ENCODE measurements at places on chromosomes 7 and 10.

DNA sequence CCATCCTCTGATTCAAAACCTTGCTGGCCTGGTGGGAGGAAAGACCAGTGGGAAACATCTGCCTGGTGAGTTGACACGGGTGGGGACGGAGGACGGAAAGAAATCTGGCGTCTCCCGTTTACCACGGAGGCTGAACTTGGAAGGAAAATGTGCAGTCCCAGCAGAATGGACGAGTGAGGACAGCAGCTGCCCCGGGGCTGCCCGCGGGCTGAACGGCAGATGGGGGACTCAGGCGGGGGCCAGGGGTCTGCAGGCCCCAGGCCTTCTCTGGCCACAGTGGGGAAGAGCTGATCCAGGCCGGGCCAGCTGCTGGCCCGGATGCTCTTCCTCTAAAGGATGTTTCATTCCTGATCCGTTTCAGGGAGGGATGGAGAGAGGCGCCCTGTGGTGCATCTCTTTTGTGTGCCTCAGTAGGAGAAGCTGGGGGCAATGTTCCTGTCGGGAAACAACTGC is 147.5 kb upstream of the CHST15 start:
- no peak for DNase-seq

DNA sequence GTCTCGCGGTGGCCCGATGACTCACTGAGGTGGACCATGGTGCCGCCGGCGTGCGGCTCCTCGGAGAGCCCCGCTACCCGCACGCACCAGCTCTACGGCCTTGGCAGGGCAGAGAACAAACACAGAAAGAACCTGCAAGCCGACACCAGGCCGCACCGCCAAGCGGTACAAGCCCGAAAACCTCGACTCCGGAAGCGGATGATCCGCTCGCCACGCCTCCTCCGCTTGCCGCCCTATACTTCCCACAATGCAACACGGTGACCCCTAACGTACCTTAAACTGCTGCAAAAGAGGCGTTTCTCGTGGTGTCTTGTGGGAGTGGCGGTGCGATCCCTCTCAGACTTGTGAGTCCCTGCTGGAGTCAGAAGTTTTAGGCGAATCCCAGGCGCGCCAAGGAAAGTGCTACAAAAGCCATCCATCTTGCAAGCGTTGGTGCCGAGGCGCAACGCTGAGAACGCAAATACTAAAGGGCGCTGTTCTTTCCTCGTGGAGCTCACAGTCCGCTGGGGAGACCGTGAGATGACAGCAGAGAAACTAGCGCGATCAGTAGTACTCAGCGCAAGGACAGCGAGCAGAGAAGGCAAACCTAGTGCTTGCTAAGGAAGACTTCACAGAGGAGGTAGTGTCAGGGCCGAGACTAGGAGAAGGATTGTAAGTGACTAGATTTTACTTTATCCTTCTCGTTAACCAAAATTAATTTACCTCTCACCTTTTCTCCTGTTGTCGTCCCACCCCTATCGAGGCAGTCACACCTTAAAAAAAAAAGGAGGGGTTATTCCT is at the start of gene MRPS16:
Gene MRPS16 (minus strand): TSS at position 200 of the 780 bp plus-strand sequence. CDS start 162 bp downstream, at position 38.
- peak; percentile 97 for DNase-seq

DNA sequence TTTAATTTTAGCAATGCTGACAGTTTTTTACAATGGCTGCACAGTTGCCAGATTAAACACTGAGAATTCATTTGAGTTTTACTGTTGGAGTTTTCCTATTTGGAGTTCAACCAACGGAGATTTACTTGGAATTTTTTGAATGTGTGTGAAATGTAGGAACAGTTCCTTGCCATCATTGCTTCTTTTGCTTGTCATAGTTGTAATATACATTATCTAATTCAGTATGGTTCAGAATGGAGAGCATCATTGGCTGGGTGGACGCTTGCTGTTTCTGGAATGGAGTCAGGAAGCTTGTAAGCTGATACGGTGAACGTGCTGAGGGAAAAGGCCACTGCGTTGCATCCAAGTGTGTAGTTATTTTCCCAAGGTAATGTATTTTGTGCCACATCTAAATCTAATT is 404.3 kb upstream of the KLF6 start:
- DNase-seq, result no peak

DNA sequence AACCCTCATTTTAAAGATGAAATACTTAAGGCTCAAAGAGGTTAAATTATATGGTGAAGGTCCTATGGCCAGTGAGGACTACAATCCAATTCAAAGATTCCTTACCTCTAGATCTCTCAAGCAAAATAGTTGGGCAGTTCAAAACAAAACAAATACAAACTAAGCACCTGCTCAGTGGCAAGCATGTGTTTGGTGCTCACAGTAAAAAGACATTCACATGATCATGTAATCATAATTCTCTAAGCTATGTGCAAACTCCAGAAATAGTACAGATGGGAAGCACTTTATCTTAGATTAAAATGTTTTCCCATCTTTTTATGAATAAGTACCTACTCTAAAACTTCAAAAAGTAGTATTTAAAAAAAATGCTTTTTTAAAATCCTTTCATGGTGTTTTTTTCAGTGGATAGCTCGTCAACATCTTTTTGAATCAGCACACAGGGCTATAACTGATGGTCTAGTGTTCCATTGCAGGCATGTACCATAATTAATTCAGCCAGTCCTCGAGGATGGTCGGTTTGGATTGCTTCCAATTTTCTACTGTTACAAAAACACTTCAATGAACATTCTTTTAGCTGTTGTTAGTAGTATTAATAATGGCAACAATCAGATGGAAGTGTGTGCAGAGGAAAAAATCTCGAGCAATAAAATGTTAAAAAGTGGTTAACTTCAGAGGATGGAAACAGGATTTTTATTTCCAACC is 58.4 kb downstream of the CHCHD3 start:
- DNase-seq, result no peak

- no peak for DNase-seq
Observed at GRCh38 chr7:70951271-70951962, 180.5 kb upstream of the GALNT17 start.

GRCh38 chr10:53716156-53716555 is 943.6 kb upstream of the MBL2 start:
- DNase-seq, result no peak

GRCh38 chr7:136023134-136023869 is 46.1 kb upstream of the MTPN start:
- no peak for DNase-seq

DNA sequence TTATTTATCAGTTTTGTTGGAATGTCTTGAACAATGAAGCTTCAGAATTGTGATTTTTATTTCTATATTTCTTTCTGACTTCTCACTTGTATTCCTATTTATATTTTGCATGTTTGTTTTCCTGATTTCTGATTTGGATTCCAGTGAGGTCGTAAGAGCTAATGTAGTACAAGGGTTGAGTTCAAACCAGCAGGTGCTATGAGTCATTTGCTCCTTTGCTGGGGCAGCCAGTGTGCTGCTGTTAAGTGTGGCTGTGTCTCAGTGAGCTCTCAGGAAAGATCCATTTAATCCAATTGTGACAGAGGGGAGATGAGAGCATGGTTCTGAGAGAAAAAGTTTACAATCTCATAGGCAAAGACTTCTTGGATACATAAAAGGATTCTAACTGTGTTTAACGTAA is 48.6 kb downstream of the MCU start:
- DNase-seq, result no peak

- DNase-seq, result no peak
Observed at GRCh38 chr7:70512144-70512543, 619.8 kb upstream of the GALNT17 start.

- no peak for DNase-seq
Observed at GRCh38 chr10:115321360-115321759, 228.2 kb downstream of the ATRNL1 start.

DNA sequence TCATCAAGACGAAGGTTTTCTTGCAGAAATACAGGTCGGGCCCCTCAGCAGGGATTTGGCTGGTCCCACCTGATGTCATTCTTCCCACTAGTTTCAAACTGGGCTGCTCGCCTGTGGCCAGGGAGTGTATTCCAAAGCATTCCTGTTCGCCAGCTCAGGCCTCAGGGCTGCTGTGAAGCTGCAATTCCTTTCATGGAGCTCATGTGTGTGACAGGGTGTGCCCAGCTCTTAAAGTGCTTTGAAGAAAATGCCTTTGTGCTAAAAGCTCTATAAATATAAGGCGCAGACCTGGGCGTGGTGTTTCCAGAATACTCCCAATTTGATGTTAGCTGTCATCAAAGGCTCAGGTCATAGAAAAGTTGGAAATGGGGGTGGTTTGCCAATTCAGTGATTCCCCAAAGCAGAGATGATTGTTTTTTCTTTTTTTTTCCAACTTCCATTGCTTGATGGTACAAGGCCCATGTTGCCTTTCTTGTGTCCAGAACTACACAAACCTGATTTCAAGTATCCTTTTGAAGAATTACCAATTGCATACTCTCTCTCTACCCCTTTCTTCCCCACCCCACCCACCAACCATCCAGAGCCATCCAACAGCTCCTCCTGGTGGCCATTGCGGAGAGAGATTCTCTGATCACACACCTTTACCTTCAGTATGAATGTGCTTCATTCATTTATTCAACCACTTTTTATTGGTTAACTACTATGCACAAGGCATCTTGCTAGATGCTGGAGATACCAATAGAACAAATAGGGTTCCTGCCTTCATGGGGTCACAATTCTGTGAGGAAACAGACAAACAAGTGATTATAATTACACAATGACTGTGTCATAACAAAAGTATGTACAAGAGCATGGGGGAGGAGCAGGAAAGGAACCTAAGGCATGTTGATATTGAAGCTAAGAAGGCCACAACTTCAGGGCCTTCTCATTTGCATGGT is 297.3 kb upstream of the LYZL1 start:
- peak; percentile 39 for DNase-seq

DNA sequence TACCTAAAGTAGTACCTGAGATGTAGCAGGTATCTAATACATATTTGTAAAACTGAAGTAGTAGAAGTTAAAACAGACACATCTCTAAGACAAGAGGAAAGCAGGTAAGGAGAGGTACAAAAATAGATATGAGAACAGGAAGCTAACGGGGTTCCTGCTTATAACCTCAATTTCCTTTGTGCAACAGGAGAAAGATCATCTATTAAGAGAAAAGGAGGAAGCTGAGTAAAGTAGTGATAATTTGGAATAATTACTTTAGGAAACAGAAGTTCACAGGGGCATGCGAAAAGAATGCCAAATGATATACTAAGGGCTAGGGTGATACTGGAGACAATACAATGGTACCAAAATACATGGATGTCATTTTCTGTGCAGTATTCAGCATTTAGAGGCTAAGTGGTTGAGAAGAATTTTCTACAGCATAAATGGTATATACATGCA is 108.7 kb downstream of the NRBF2 start:
- DNase-seq, result no peak

DNA sequence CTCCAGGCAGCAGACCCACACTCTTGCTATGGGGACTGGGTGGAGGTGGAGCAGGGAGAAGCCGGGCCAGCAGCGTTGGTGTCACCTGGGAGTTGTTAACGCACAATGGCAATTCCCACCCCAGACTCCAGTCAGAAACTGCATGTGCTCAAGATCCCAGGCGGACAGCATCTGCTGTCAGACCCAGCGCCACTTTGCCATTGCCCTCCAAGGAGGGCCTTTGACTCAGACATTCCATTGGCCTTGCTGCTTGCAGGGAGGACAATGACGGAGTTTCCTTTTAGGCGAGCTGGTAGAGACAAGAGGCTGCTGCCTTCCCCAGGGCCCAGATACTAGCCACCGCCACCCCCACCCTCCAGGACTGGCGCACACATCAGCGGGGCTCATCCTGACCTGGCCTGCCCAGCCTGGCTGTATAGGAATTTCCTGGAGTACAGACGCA is 34.5 kb downstream of the ZNF775 start:
- DNase-seq, result no peak

DNA sequence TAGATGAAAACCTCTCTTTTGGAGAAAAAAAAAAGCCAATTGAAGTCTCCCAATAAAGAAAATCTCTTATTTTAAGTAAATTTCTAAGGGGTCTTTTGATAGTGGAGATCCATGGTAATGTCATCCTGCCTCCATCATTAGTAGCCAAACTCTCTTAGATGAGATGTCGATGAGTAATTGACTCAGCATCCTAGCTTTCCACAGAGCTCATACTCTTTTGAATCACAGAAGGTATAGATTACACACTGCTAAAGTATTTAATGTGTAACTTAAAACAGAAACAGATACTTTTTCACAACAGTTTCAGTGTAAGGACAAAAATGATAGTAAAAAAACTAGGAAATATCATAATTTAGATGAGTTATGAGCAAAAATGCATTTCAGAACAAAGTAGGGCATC is 19.4 kb downstream of the MAGI2 start:
- DNase-seq, result no peak

- DNase-seq, result no peak
Observed at GRCh38 chr10:34251177-34251576, 563.9 kb downstream of the PARD3 start.

- DNase-seq, result peak; percentile 86
Observed at GRCh38 chr7:73704640-73705550, 14.6 kb downstream of the STX1A start.

GRCh38 chr10:3446221-3446620 is 273.6 kb upstream of the PITRM1 start:
- no peak for DNase-seq

DNA sequence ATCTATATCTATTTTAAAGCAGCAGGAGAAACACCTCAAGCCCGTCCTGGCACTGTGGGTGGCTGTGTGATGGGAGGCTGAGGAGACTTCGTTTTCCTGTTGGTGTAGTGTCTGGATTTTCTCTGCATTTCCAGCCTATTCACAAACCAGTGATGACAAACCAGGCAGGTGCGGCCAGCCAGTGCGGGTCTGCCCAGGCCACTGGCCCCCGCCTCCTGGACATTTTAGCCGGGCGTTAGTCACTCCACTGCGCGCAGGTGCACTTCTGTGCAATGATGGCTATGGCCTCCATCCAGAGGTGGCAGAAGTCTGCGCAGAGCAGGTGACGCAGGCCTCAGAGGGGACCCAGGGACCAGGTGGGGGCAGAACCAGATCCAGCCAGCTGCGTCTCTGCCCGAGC is 64.9 kb upstream of the PITRM1 start:
- DNase-seq, result no peak

DNA sequence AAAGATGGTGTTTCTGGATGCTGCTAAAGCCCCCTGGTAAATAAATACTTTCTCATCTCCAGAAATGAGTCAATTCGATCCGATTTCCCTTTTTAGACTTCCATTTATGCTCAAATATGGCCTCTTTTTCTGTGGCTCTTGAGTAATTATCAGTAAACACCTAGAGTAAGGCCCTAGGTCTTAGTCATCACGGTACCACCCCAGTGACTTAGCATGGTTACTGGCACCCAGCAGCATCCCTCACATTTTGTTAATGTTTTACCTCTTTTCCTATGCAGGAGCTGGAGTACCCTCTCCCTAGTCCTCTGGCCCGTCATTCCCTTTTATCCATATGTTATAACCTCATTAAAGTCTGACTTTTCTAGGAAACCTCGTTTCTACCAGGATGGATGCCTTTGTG is 19.5 kb downstream of the CHN2 start:
- no peak for DNase-seq

DNA sequence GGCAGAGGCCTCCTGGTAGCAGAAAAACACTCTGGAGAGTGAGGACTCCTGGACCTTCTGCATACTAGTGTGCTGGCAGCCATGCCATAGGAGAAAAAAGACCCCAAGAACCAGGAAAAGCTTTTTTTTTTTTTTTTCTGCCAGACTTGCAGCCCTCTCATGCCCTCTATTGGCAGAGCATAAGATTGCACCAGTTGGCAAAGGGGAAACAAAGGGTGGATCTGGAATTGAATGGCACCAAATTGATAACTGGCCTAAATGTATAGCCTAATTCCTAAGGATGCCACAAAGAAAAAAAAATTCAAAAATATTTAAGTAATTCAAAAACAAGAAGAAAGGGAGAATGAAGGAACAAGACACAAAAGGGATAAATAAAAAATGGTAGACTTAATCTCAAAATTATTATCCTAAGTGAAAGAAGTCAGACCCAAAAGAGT is 112.5 kb upstream of the GHITM start:
- DNase-seq, result peak; percentile 35
